Non-pigmented ciliary epithelial cell (primary cell): ENCODE measurements at places on chromosomes 1 and 21.

- DNase-seq, result no peak
Observed at GRCh38 chr1:153360190-153360589, 2.5 kb downstream of the S100A9 start.

GRCh38 chr1:12067900-12068821, 5.1 kb downstream of the TNFRSF8 start:
- no peak for DNase-seq

DNA sequence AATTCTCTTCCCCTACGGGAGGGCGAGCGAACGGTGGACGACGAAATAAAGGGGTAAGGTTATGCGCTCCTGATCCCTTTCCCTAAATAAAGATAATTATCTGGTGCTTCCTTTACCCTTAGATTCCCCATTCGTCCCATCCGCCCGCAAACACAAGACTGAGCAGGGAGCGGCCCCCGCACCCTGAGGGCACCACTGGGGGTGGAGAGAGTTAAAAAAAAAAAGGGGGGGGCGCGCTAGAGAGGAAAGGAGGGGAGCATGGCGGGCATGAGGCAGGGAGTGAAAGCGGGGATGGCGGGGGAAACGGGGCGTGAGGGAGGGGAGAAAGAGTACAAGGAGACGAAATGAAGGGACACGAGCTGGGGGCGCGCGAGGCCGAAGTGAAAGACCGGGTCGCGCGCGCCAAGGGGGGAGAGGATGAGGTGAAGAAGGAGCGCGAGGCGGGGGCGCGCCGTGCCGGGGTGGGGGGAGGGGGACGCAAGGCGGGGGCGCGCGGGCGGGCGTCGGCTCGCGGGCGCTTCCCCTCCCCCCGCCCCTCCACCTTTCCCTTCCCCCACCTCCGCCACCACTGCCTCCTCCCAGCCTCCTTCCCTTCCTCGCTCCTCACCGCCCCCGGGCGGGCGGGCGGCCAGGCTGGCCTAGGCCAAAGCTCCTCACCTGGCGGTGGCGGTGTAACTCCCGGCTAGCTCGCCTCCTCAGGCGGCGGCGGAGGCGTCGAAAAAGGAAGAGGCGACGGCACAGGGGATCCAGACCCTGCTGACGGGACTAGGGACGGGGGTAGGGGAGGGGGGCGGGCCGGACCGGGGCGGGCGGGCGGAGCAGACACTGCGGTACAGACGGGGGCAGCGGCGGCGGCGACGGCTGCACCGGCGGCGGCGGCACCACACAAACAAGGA, 448 bp downstream of the GATAD2B start:
- no peak for DNase-seq

DNA sequence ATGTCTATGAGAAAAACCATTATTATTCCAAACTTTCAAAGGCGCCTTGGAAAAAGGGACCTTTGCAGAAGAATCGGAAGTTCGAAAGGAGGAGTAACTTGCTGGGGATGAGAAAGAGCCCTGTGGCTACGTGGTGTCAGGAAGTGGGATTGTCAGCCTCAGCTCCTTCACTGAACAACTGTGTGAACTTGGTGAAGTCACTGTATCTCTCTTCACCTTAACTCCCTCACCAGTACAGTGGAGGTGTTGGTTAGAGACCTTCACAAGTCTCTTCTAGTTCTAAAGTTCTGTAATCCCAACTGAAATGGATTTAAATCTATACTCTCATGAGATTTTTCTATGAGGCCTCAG, 285.6 kb downstream of the CACNA1E start:
- DNase-seq, result no peak

DNA sequence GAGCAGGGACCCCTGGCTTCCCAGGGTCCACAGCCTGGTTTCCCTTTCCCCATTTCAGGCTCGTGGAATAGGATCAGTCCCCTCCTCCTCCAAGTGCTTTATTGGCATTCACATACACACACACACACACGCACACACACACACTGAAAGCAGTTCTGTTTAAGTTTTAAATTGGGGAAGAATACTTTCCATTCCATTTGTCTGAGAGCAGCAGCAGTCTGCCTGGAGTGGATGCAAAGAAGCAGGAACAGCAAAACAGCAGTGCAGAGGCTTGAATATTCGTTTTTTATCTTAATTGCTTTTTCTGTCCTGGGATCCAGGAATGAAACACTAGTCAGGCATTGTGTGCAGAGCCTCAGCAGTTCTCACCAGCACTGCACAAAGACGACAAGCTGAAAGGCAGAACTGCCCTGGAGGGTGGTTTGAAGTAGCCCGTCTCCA, 7.1 kb downstream of the CYB561D1 start:
- DNase-seq, result no peak

- no peak for DNase-seq
Observed at GRCh38 chr21:41519806-41520559, 12.0 kb upstream of the TMPRSS2 start.

DNA sequence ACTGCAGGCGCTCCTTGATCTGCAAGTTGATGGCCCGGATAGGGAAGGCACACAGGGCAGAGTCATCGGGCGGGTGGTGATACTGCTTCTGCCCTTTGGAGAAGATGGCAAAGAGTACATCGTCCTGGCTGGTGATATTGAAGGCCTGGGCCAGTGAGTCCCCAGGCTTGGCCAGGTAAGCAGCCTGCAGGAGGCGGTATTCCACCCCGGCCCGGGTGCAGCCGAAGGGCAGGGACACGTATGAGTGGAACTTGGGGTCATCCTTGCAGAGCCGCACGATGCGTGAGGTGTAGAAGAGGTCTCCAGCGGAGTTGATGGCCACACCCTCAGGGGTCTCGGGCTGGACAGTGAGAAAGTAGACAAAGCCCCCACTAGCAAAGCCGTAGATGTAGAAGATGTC, 27.4 kb downstream of the PLXNA2 start:
- DNase-seq, result no peak

DNA sequence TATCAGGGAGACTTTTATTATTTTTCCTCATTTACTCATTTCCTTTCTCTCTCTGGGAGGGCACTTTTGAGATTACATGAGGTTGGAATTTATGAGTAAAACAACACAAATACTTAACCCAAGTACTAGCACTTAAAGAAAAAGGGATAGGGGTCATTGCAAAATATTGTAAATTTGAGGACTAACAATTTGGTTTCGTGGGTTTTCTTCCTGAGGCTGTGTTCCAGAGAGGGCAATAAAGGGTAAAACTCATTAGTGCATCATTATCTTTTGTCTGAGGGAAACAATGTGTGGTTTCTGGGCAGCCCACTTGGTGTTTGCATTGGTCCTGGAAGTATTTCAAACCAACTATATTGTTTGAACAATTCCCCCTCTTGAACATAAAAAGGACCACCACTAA, 96.5 kb downstream of the GREM2 start:
- DNase-seq, result no peak

- no peak for DNase-seq
Observed at GRCh38 chr1:228833911-228834688, 98.8 kb downstream of the RHOU start.

GRCh38 chr1:40302475-40302874, 14.6 kb downstream of the COL9A2 start:
- no peak for DNase-seq

- DNase-seq, result no peak
Observed at GRCh38 chr1:226604560-226605317, 56.2 kb downstream of the STUM start.

GRCh38 chr1:226051365-226051764, 11.2 kb upstream of the H3-3A start:
- no peak for DNase-seq

DNA sequence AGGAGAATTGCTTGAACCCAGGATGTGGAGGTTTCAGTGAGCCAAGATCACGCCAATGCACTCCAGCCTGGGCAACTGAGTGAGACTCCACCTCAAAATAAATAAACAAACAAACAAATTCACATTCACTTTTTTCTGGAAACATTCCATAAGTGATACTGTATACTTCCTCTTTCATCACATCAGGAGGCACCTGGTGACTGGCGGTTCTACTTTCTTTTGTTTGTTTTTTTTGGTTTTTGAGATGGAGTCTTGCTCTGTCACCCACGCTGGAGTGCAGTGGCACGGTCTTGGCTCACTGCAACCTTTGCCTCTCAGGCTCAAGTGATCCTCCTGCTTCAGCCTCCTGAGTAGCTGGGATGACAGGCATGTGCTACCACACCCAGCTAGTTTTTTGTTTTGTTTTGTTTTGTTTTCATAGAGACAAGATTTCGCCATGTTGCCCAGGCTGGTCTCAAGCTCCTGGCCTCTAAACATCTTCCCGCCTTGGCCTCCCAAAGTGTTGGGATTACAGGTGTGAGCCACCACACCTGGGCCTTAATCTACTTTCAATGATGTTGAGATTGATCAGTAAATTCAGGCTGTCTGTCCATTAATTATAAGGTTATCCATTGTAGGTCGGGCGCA, 10.7 kb downstream of the HAPLN2 start:
- no peak for DNase-seq

- peak; percentile 23 for DNase-seq
Observed at GRCh38 chr1:198780376-198780775, 141.5 kb downstream of the PTPRC start.

- peak; percentile 40 for DNase-seq
Observed at GRCh38 chr1:157505481-157506272, 46.6 kb downstream of the FCRL5 start.

DNA sequence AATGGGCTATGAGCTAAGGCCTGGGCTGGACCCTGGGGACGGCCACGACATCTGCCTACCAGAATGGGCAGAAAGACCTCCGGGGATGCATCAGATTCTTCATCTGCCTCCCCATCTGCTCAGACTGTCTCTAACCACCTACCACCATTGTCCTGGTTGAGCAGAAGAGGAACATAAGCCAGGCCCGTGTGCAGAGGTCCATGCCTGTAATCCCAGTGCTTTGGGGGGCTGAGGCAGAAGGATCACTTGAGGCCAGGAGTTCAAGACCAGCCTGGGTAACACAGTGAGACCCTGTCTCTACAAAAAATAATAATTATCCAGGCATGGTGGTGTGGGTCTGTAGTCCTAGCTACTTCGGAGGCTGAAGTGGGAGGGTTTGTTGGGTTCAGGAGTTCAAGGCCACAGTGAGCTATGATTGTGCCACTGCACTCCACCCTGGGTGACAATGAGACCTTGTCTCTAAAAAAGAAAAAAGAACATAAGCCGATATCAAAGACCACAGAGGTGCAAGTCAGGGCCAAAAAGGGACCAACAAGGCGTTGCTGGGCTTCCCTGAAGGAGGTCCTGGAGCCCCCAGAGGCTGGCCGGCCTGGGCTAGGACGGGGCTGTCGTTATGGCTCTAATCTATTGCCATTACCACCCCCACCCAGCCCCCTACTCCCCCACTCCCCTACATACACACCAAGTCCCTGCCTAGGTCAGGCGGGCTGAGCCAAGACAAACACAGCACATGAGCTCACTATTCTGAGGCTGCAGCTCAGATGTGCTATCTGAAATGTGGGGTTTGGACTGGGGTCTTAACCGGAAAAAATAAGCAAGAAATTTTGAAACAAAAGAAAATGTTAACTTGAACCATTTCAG, 239.2 kb upstream of the RAB4A start:
- no peak for DNase-seq

- DNase-seq, result no peak
Observed at GRCh38 chr1:182968836-182969734, 16.1 kb upstream of the SHCBP1L start.

GRCh38 chr1:26717017-26717491, 21.2 kb downstream of the ARID1A start:
- DNase-seq, result no peak

DNA sequence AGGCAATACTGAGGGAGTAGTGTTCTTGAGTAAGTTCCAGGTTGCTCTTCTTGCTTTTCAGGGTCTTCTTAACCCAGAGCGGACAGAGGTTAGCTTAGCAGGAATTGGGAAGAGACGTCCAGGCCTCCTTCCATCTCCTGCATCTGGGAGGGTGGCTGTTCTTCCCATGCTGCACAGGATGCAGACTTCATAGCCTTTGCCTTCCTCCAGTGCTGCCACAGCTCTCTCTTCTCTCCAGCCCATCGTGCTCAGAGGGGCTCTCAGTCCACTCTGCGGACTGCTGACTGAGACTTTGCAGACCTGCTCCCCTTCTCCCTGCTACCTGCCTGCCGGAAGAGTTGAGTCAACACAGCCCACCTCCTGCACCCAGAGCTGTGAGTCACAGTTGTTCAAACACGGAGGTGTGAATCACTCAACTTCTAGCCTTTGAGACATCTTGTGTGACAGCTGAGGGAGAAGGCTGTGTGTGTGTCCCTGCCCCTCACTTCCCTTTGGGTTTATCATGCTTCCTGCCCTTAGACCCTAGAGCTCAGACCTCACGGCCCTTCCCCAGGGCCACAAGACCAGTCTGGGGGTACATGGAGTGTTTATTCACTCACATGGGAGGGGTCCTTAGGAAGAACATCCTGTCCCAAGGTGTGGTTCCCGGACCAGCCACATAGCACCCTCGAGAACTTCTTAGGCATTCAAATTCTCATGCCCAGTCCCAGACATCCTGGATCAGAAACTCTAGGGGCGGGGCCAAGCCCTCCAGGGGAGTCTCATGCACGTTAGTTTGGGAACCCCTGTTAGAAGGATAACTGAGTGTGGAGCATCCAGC, 158.3 kb upstream of the CACNA1E start:
- no peak for DNase-seq

DNA sequence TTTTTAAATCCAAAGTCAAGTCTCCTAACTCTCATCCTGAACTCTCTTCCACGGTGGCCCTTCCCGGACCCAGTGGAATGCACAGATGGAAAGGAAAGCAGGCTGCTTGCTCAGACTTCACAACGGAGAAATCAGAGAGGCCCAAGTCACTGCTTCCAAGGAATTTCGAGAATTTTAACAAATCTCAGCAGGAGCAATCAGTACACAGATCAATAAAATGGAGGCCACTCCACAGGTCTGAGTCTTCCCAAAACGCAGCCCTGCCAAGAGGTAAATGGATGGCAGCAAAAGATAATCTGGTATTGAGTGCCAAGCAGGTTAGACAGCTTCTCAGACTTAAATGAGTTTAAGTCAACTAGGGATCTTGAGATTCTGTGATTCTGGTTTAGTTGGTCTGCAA, 81.1 kb upstream of the TIAM1 start:
- DNase-seq, result no peak

GRCh38 chr1:72284084-72284347, 1.7 kb upstream of the NEGR1 start:
- DNase-seq, result no peak

DNA sequence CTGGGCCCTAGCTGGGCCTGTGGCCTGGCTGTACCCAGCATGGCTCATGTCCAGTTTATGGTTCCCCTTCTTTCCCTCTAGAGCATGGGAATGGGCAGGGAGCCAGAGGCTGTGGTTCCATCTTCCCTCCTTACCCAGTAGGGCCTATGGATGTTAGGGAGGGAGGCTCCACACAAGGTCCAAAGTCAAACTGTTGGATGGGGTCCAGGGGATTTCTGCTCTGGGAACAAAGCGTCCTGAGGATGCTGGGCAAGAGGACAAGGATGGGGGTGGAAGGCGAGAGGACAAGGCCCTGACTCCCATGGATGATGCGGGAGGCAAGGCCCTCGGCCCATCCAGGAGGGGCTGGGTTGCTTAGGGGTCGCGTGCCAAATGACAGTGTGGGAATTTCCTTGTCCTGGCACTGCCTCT, 17.3 kb downstream of the CSF1 start:
- DNase-seq, result no peak

DNA sequence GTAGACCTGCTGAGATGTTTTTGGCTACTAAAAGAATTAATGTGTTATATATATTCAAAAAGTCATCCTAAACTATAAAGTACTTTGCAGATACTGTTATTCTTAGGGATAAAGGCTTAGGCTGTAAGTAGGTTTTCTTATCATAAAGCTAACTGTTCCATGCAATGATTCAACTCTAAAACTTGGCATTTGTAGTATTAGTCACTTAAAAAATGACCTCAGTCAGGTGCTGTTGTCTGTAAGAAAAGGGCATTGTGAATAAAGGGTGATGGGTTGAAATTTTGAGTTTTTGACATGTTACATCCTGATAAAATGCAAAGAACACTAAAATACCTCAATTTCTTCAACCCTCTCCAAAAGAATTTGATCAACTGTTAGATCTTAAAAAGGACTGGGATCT, 32.9 kb downstream of the ADCY10 start:
- DNase-seq, result no peak
